ENCODE measurements at places on chromosomes 6 and 20.

- peak; percentile 33 for DNase-seq
Observed at GRCh38 chr6:28081486-28081751, 1.1 kb downstream of the ZNF165 start.

- DNase-seq, result no peak
Observed at GRCh38 chr6:16184551-16184950, 53.8 kb upstream of the GMPR start.

DNA sequence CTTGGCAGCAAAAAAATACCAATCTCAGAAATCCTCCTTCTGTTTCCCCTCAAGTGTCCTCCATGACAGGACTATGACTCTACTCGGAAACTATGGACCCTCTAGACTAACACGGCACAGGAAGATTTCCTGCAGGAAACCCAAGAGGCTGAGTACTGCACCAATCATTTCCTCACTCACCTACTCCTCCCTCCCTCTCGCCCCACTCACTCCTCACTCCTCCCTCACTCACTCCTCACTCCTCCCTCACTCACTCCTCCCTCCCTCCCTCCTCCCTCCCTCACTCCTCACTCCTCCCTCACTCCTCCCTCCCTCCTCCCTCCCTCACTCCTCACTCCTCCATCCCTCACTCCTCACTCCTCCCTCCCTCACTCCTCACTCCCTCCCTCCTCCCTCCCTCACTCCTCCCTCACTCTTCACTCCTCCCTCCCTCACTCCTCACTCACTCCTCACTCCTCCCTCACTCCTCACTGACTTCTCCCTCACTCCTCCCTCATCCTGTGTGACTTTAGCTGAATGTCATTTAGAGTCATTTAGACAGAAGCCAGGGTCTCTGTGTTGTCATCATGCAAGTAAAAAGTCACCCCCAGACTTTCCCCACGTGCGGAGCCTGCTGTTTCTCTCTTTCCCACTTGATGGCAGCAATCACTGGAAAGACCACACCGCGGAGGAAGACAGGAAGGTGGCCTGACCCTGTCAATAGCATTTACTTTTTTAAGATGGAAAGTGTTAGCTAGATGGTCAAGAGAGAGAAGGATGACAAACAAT lies 226.8 kb upstream of the PDE10A start:
- DNase-seq, result peak; percentile 13

DNA sequence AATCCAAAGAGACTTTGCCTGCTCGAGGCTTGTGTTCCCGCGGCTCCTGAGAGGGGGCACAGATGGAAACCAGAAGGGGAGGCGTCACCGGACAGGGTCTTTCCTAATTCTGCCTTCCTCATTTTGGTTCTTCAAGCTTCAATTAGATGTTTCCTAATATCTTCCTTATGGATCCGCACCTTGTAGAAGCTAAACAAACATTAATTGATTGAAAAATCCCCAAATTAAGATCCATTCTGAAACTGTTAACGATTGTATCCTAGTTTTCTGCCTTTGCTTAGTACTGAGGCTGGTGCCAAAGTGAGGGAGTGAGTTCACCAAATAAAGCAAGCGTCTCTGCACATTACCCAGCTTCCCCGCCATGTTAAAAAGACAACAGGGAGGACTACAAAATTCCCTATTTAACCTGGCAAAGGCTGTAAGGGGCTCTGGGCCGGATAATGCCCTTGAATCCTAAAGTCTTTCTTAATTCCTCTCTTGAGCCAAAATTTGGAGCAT lies 123.2 kb downstream of the GPX5 start:
- no peak for DNase-seq

DNA sequence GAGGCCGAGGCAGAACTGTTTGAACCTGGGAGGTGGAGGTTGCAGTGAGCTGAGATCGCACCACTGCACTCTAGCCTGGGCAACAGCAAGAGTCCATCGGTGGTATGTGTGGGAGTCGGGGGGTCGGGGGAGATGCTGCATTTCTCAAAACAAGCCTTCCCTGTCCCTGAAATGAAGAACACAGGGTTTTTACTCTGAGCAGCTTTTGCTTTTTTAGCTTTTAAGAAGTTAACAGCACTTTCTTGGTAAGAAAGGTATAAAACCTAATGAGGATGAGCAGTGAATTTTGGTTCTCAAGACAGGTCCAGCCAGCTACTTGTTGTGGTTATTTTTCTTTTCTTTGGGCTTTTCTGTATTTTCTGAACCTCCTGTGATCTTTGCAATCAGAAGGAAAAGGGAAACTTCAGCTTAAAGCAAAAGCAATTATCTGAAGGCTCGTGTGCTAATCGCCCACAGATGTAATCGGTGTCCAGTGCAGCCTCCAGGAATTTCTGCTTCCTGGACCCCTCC lies 3.7 kb downstream of the RPL10A start:
- DNase-seq, result no peak

- DNase-seq, result no peak
Observed at GRCh38 chr20:40728470-40728869, 39.4 kb upstream of the MAFB start.

DNA sequence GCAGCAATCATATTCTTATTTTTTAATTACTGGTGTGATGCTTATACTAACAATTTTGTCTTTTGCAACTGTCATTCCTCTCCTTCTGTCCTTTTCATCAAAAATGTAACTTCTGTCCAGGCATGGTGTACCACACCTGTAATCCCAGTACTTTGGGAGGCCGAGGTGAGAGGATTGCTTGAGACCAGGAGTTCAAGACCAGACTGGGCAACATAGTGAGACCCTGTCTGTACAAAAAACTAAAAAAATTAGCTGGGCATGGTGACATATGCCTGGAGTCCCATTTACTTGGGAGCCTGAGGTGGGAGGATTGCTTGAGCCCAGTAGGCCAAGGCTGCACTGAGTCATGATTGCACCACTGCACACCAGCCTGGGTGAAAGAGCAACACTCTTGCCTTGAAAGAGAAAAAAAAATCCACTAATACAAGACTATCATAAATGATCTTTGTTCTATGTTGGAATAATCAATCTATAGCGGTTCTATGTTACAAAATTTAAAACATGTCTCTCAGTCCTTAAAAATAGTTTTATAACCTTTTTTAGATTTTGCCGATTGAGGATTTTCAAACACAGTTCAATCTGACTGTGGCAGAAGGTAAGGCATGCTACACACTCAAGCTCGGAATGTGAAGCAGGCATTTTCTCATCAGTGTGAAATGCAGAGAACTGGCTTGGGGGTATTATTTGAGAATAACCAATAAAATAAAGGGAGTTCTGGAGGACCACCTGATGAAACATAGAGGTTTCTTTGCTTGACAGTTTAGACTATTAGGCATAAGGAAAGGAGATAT lies 70.4 kb downstream of the ENPP1 start:
- DNase-seq, result no peak

DNA sequence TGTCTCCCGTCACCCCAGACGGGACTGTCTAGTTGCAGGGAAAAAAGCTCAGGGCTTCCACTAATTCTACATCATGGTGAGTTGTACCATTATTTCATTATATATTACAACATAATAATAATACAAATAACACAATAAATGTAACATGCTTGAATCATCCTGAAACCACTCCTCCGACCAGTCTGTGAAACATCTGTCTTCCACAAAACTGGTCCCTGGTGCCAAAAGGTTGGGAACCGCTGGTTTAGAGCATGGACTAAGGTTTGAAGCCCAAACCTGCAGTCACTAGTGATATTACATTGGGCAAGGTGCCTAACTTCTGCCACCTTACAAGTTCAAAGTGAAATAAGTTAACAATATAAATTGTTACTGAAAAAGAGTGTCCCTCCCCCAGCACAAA lies 175.7 kb downstream of the PDE10A start:
- no peak for DNase-seq

DNA sequence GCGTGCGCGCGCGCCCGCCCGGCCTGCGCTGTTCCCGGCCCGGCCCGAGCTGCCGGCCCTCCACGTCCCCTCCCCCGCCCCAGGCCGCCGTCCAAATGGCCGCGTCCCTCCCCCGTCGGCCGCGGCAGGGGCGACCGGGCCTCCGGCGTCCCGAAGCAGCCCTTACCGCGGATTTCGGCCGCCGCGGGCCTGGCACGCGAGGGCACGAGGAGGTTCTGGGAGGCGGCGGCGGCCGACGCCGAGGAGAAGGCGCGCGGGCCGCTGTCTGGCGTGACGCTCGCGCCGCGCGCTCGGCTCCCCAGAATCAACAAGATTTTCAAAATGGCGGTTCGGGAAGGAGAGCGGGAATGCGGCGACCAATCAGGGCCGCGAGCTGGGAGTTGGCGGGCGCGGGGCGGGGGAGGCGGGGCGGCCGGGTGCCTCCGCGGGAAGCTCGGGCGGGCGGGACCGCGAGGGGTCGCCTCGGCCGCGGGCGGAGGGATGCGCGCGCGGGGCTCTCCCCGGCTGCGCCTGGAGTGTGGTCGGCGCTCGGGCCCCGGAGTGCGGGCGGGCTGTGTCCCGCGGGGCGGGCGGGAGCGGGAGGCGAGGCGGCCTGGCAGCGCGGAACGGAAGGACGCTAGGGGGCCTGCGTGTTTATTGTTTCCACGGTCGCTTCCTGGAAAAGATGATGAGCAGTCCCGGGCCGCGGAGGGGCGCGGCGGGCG lies at the start of gene DEK:
TSS of gene DEK (minus strand) at position 312 of the 704 bp plus-strand sequence. CDS start 543 bp downstream, outside the sequence.
- peak; percentile 84 for DNase-seq

- no peak for DNase-seq
Observed at GRCh38 chr6:51199105-51199552, 380.5 kb downstream of the TFAP2B start.

DNA sequence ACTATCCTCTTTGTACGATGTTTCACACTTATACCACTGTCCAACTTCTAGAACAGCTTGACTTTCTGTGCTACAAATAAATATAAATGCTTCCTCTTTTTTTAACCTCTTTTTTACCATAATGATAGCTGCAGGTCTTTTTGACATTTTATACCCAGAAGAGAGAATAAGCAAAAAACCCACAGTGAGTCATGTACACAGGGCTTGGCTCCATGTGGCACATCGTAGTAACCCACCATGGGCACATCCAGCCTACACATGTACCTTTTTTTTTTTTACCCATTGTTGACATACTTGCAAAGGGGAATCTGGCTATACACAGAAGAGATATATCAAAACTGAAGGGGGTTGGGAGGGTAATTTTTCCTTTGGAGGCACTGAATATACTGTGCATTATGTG lies 59.5 kb upstream of the RSPO3 start:
- DNase-seq, result no peak

DNA sequence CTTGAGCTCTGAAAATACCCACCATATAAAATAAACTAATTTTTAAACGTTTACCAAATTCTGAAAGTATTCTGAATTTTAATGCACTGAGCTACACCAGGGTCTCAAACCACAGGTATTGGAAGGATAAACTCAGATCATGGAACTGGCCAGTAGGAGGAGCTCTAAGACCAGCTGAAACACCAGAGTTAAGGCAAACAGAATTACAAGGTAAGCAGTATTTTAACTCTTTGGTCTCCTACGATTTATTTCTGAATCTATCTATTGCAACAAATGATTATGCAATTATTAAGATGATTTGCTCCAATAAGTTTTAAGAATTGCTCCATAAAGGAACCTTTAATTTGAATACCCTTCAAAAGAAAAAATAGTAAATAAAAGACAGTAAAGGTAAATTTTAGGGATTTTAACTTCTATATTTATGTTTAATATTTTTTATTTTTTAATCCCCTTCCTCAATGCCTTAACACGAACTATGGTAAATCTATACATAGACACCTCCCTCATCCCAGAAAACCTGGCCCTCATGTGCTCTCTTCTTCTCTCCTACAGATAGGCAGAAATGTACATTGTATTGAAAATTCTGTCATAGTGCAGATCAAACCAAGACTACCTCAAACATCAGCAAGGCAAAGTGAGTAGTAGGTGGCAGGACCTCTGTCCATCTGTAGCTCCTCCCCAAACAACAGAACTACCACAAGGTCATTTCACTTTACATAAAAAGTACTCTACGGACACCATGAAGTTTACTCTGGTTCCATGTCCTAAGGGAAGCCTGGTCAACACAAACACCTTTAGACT lies 58.4 kb downstream of the SMLR1 start:
- peak; percentile 75 for DNase-seq

DNA sequence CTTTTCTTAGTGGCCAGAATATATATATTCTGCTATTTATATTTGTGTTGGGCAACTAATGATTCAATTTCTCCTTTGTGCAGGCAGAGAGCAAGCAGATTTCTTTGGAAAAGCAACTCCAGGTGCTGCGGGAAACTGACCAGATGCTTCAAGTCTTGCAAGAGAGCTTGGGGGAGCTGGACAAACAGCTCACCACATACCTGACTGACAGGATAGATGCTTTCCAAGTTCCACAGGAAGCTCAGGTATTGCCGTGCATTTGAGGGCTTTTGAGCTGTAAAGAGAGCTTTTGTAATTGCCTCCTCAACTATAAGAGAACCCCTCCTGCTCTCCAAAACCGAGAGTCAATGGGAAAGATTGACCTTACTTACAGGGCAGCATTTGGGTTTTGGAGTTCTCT lies 203.5 kb downstream of the UTRN start:
- DNase-seq, result no peak

DNA sequence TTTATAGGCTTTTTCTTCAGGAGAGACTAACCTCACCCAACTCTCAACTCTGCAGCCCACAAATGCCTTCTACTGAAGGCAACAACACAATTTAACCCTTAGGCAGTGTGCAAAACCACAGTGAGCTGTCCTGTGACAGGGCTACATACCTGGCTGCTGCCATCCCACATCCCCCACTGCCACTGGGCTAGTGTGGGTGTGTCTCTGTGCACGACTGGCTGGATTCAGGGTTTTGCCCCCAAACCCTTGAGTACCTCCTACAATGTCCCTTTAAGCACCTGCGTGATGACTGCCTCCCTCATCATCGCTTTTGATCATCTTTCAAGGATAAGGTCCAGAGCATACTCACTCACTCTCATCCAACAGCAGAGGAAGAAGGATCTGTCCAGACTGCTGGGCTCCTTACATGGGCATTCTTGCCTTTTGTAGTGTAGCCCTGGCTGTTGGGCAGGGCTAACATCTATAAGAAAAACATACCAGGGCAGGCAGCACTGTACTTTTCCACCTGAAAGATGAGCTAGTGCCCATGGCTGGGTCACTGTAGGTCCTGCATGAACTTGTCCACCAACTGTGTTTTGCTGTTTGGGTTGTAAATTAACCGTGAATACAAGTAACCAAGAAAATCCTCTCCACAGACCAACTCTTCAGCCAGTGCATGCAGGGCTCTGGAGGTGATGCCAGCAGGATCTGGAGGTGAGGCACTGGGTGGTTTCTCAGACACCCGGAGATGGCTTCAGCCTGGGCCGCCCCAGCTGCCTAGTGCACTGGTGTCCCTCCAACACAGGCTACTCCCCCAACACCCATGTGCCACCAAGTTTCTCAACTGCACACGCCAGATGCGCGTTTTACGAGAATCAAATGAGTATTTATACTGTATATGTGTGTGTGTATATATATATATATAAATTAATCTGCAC lies 45.2 kb downstream of the PLCG1 start:
- DNase-seq, result no peak

- DNase-seq, result no peak
Observed at GRCh38 chr6:20933057-20933788, 399.0 kb downstream of the CDKAL1 start.
